Psoas muscle (tissue), 8 donors: ENCODE measurements at places on chromosomes 4 and X. TPM values are rescaled to one million over a fixed set of nuclear protein-coding genes. Genes with fewer than 3 reads are reported as not detected.

The SPRY1 gene
- 101 TPM for total RNA-seq

- H3K4me3 ChIP-seq = no peak overlapping the region
- H3K36me3 ChIP-seq = no peaks in the 10 kb centered on the region
- no peak overlapping the region for H3K27ac ChIP-seq
- no peaks in the 10 kb centered on the region for H3K4me1 ChIP-seq
- H3K27me3 ChIP-seq = no peaks in the 10 kb centered on the region
Observed at GRCh38 chr4:19472666-19473065, 779.0 kb upstream of the SLIT2 start.

GRCh38 chrX:113743069-113743468, 840.8 kb upstream of the HTR2C start:
- H3K36me3 ChIP-seq = no peaks in the 10 kb centered on the region
- no peak overlapping the region for H3K27ac ChIP-seq
- no peak overlapping the region for H3K4me3 ChIP-seq
- no peaks in the 10 kb centered on the region for H3K27me3 ChIP-seq
- H3K4me1 ChIP-seq = no peaks in the 10 kb centered on the region
- no peak for DNase-seq

The GAGE2A gene
- total RNA-seq = not detected

- H3K27me3 ChIP-seq = peaks cover 5% of the 10 kb centered on the region
- no peak overlapping the region for H3K27ac ChIP-seq
- no peak overlapping the region for H3K4me3 ChIP-seq
- no peaks in the 10 kb centered on the region for H3K36me3 ChIP-seq
- H3K4me1 ChIP-seq = no peaks in the 10 kb centered on the region
Observed at GRCh38 chr4:146975527-146975926, 29.9 kb upstream of the TTC29 start.

The BTK gene
- total RNA-seq = 1.3 TPM

The CACNA1F gene
- total RNA-seq = not detected

DNA sequence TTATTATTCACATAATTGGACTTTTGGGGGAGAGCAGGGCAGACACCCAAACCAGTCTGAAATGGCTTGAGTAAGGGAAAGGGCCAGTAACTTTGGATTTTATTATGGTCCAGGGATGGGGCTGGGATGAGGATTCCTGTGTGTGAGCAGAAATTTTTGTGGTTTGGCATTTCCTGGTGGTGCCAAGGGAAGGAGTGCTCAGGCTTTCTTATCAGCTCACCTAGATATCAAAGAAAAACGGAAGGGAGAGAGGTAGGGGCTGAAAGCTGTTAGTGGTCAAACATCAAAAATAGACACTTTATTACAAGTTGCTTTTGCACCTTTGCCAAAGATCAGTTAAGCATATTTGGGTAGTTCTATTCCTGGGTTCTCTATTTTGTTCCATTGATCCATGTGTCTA, 128.5 kb upstream of the DIPK2B start:
- H3K27me3 ChIP-seq = no peaks in the 10 kb centered on the region
- H3K27ac ChIP-seq = no peak overlapping the region
- H3K4me1 ChIP-seq = no peaks in the 10 kb centered on the region
- no peaks in the 10 kb centered on the region for H3K36me3 ChIP-seq
- H3K4me3 ChIP-seq = no peak overlapping the region

DNA sequence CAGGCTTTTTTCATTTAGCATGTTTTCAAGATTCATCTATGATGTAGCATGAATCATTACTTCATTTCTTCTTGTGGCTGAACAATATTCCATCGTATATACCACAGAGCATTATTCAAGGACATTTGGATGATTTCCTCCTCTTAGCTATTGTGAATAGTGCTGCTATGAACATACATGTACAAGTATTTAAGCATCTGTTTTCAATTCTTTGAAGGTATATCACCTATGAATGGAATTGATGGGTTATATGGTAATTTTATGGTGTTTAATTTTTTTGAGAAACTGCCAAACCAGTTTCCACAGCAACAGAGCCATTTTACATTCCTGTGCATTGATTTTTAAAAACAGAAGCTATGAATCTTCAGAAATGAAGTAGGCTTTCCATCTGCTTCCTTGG, 36.1 kb upstream of the WDR19 start:
- H3K4me3 ChIP-seq = no peak overlapping the region
- no peaks in the 10 kb centered on the region for H3K27me3 ChIP-seq
- DNase-seq = no peak
- no peaks in the 10 kb centered on the region for H3K36me3 ChIP-seq
- no peak overlapping the region for H3K27ac ChIP-seq

DNA sequence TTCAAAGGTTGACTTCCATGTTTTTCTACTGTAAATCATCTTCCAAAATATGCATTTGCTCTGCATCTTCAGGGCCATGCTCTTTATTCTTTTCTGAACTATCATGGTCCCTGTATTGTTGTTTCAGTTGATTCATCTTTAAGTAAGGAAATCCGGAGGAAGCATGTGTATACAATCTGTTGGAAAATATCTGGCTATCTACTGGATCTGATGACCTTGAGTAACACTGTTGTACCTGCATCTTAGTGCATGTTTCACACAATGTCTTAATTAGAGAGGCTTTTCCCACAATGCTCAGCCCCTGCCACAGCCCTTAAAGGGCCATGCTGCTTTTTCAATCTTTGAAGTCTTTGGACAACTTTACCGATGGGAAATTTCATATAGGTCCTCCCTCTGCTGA, 61.8 kb upstream of the SH3RF1 start:
- H3K27ac ChIP-seq = no peak overlapping the region
- H3K4me1 ChIP-seq = no peaks in the 10 kb centered on the region
- no peaks in the 10 kb centered on the region for H3K27me3 ChIP-seq
- no peak overlapping the region for H3K4me3 ChIP-seq
- DNase-seq = no peak

- DNase-seq = no peak
- H3K4me3 ChIP-seq = no peak overlapping the region
- no peaks in the 10 kb centered on the region for H3K4me1 ChIP-seq
- no peaks in the 10 kb centered on the region for H3K36me3 ChIP-seq
- no peaks in the 10 kb centered on the region for H3K27me3 ChIP-seq
- no peak overlapping the region for H3K27ac ChIP-seq
Observed at GRCh38 chr4:182928061-182928460, 10.9 kb upstream of the DCTD start.

- peak; percentile 21 for DNase-seq
- peaks cover 20% of the 10 kb centered on the region for H3K4me1 ChIP-seq
- H3K36me3 ChIP-seq = no peaks in the 10 kb centered on the region
- H3K4me3 ChIP-seq = peak overlapping the region; percentile 84
Observed at GRCh38 chr4:156971165-156971675, 379 bp downstream of the PDGFC start.

DNA sequence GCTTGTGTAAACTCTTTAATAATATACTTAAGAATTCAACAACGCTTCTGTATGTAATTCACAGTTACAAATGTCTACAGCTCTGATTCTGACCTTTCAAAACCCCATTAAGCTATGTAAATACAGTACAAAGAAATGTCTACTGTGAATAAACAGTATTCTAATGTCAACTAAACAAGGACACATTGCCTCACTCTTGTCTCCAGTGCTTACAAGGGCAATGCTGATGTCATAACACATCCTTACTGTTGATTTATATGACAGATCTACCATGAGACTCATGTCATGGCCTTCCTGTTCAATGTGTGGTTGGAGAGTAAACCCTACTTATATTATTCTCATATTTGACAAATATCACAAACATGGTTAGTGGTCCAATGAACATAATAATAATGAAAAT, 256.1 kb upstream of the ADGRL3 start:
- H3K4me1 ChIP-seq = no peaks in the 10 kb centered on the region
- no peak overlapping the region for H3K27ac ChIP-seq
- no peak for DNase-seq
- no peak overlapping the region for H3K4me3 ChIP-seq

The ZMYM3 gene
- total RNA-seq = 7.5 TPM

- H3K36me3 ChIP-seq = no peaks in the 10 kb centered on the region
- H3K4me3 ChIP-seq = no peak overlapping the region
- H3K27ac ChIP-seq = no peak overlapping the region
Observed at GRCh38 chrX:139759637-139760036, 51.7 kb upstream of the MCF2 start.
